ENCODE measurements at places on chromosomes 11 and 22.
A peak's percentile ranks its signal among the peaks of the same experiment; 100 is the strongest.

GRCh38 chr11:73878771-73879170, 2.0 kb downstream of the PAAF1 start:
- DNase-seq, result no peak

- DNase-seq, result peak; percentile 60
Measured at GRCh38 chr11:66112601-66113499, 42.8 kb downstream of the PACS1 start.

DNA sequence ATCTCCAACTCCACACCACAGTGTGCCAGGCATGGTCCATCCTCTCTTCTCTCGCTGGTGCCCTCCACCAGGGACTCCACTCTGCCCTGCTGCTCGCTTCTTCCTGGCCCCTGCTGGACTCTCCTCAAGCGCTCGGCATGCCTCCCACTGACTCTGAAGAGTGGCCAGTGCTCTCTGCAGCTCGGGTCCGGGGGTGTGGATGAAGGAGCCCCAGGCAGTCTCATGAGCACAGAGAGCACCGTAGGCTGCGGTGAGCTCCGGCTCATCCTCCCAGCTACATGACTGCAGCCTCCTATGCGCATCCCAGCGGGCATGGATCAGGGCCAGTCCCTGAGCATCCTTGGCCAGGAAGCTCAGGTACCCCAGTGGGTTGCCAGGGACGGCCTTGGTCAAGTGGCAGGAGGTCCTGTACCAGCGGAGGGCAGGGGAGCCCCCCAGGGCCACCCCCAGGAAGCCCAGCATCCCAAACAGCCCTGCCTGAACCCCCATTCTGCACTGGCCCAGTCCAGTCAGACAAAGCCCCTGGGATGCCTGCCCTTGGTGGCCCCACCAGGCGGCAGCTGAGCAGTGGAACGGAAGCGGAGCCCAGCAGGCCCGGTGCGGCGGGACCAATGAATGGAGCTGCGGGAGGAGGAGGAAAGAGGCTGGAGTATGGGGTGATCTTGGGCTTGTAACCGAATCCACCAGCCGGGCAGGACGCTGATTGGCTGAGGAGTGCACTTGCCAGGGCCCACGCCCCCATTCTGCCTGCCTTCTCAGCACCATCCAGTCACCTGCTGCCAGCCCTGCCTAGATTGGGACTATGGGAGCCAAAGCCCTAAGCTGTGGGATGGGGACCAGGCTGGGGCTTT, at the start of gene PLA2G3:
Gene PLA2G3, minus strand, starts transcription at position 643 of the 851 bp plus-strand sequence. Its CDS starts 154 bp downstream, at position 489.
- DNase-seq, result peak; percentile 98

DNA sequence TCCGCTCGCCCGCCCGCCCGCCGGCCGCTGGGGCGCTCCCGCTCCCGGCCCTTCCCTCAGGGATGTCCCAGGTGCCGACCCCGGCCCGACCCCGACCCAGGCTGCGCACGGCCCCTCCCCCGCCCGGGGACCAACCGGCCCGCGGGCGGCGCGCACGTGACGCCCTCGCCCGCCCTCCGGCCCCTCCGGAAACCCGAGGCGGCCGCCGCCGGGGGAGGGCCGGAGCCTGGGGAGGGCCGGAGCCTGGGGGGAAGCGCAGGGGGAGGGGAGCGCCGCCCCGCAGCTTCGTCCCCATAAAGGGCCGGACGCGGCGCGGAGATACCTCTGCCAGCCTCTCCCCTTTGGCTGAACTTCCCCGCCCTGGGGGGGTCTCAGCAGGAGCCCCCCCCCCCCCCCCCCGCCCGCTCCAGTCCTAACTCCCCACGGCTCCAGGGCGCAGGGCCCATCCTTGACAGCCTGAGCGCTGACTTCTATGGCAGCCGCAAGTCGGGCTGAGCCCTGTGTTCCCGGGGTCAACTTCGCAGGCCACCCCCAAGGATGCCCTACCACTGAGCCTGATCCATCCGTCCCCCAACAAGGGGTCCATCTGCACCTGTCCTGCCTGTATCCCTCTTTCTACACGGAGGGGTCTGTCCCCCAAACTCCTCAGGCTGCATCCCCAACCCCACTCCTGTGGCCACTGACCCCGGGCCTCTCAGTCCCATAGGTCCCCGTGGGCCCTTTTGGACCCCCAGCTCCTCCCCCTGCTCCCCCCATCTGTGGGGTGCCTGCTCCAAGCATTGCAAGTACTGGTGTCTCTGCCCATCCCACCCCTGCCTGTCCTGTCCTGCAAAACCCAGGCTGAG, at the start of gene MAPK12:
Gene MAPK12, minus strand, starts transcription at position 69 of the 845 bp plus-strand sequence. CDS start 174 bp downstream, outside the sequence.
- DNase-seq, result no peak

- no peak for DNase-seq
Measured at GRCh38 chr11:110071197-110071596, 22.0 kb upstream of the ZC3H12C start.

DNA sequence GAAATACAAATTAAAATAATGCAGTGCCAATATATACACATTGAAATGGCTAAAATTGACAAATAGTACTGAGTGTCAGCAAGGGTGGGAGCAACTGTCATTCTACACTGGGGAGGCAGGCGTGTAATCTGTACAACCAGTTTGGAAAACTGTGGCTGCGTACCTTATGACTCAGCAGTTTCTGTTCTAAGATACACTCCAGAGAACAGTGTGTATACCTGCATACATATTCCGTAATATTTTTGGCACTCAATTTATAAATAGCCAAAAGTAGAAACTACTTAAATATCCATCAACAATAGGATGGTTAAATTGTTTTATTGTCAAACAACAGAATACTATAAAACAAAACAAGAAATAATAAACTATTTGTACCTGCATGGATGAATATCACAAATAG, 57.6 kb downstream of the RNF169 start:
- no peak for DNase-seq

DNA sequence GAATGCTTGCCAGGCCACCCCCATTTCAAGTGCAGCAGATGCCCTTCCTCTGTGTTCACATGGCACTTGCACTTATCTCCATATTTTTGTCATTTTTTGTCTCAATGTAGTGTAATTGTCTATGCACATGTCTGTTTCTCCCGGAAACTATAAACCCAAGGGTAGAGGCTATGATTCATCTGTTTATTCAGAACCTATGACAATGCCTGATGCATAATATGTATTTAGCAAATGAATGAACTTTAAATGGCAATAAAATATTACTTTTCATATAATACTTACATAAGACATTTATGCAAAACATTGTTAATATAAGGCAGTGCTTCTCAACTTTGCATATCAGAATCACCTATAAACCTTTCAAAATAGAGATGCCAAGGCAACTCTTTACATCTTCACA, 6.7 kb downstream of the PAK1 start:
- DNase-seq, result no peak

DNA sequence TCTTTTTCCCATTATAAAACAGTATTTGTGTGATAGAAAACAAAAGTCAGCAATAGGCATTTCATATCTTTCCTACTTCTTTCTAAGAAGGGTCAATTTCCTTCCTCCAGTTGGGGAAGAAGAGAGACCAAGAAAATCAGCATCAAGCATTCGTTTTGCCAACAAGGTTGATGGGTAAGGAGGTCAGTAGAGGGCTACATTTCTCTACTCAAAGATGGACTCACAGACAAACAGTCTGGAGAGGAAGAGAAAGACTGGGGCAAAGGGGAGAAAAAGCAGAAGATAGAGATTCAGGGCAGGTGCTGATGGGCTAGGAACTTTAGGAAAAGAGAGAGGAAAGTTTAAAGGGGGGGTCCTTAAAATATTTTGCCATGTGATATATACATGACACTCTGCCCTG, 8.6 kb upstream of the MTNR1B start:
- no peak for DNase-seq

DNA sequence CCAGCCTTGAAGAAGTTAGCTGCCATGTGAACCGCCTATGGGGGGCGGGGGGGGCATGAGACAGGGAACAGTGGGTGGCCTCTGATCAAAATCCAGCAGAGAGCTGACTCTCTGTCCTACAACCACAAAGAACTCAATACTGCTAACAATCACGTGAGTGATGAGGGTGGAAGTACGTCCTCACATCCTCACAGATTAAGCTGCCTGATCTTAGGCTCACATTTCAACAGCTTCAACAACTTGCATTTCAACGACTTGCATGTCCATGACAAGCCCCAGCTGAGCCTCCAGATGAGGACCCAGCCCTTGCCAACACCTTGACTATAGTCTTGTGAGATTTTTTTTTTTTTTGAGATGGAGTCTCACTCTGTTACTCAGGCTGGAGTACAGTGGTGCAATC, 51.6 kb downstream of the CLMP start:
- DNase-seq, result no peak

DNA sequence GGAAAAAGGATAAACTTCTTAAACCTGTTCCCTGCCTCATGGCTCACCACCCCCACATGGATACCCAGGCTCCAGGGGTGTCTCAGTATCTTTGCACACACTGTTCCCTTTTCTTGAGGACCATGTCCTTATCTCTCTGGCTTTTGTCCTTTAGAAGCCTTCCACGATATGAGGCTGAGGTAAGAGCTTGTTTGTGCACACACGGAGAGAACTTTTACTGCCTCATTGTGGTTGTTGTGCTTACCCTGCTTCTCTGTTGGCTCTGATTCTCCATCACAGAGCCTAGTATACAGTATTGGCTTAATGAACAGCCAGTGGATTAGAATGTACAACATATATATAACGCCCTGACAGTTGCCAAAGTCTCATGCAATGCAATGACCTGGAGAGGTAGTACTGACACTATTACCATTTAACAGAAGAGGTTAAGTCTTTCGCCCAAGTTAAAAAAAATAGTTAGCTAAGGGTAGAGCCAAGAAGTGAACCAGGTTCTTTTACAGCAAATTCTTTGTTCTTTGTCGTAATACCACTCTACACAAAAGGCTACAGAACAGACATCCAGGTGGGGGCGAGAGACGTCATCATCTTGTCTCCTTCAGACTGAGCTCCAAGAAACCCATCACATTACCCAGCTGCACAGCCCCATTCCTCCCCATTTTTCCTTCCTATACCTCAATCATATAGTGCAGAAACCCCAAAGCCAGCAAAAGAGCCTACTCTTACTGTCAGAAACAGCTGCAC, 117.3 kb downstream of the PLEKHA7 start:
- no peak for DNase-seq

Data from mesendoderm (in vitro differentiated cells).